ENCODE measurements at places on chromosomes 16 and 17.
A peak's percentile ranks its signal among the peaks of the same experiment; 100 is the strongest.

- peak; percentile 90 for DNase-seq
Observed at GRCh38 chr17:50161023-50161910, 4.5 kb upstream of the SGCA start.

DNA sequence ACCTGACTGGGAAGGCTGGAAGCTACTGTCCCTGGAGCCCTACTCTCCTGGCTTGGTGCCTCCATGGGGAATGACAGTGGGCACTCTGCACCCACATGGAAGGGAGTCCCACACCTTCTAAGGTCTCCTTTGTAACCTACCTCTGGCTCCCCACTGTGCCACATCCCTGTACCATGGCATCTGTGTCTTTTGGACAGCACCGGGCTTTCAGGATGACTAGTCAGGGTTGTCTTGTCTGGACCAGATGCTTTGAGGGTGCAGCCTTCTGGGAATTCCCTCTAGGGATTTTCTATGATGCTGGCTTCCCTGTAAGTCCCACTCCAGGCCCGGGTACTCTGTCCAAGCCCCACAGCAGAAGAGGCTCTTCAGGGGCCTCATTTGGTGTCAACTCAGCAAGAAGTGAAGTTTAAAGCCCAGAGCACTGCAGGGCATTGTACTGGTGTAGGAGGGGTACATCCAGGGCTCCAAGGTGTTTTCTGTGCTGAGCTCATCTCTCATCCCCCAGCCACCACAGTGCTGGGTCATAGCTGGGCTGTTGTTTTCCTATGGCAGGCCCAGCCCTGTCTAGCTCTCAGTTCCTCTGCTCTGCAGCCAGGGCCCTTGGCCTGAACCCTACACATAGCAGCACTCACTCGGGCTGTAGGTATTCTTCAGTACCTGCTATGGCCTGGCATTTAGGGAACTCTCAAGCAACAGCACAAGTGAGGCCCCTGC is 255.3 kb downstream of the CPPED1 start:
- no peak for DNase-seq

- no peak for DNase-seq
Observed at GRCh38 chr16:57208926-57209325, 22.8 kb downstream of the RSPRY1 start.

DNA sequence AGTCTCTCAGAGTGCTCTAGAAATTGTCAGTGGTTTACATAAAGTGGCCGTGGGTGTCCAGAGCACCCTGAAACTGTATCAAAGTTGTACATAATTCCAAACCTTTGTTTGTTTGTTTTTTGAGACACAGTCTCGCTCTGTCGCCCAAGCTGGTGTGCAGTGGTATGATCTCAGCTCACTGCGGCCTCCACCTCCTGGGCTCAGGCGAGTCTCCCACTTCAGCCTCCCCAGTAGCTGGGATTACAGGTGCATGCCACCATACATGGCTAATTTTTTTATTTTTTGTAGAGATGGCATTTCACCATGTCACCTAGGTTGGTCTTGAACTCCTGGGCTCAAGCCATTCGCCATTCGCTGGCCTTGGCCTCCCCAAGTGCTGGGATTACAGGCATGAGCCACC is 24.3 kb upstream of the ADGRG1 start:
- no peak for DNase-seq

All from CD4-positive, CD25-positive, alpha-beta regulatory T cell (primary cell).